ENCODE measurements at places on chromosomes 16 and 17. TPM values are rescaled to one million over a fixed set of nuclear protein-coding genes. Genes with fewer than 3 reads are reported as not detected.
A peak's percentile ranks its signal among the peaks of the same experiment; 100 is the strongest.

GRCh38 chr16:85330694-85331188 is 218.5 kb upstream of the CIBAR2 start:
- DNase-seq = peak; percentile 78

DNA sequence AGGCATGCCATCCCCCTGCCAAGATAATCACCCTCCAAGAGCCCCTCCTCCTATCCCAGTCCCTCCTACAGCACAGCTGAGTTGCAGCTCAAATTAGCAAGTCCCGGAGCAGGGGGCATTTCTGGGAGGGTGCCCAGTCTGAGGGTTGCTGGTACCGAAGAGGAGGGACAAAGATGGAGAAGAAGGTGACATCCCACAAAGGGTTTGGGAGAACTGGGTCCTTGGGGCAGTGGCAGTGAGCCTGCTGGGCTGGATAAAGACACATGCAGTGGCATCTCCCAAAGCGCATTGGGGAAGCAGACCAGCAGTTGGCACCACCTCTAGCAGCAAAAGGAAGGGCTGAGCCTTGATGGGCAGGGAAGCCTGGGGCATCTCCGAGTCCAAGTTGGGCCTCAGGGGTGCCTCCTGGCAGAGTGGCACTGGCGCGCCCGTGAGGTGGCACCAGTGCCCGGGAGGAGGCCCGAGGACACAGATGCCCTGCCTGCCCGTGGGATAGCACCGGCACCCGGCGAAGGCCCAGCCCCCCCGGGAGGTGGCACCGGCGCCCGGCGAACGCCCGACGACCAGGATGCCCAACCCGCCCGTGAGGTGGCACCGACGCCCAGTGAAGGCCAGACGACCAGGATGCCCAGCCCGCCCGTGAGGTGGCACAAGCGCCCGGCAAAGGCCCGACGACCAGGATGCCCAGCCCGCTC is 622 bp downstream of the TOM1L2 start:
- no peak for DNase-seq

DNA sequence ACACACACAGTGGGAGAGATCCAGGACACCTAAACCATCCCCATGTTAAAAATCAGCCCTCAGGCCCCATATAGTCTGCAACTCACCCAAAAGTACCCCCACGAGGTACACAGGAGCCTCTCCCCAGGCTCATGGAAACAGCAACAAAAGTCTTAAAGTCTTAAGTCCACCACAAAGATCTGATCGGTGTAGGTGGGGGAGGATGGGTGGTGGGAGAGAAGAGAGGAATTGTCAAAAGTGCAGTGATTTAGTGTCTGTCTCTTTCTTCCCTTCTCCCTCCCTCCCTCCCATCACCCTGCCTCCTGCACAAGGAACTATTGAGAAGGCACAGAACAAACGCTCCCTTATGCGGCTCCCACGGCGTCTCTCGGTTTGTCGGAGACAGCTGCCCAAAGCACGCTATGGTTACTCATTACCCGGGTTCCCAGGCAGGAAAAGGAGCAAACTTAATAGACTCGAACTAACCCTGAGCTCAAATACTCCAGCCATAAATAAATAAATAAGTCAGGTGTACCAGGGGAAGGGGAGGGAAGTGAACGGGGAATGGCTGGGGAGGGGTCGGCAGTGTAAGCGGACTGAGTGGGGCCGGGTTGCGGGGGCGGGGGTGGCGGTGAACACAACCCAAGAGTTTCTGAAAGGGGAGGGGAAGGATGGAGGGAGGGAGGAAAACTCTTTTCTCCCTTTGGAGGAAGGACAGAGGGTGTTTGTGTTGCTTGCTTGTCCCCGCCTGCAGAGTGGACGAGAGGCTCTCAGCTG is 477.4 kb downstream of the SLC39A11 start:
- DNase-seq = peak; percentile 90

GRCh38 chr17:82114872-82115271 is 16.8 kb upstream of the FASN start:
- DNase-seq = no peak

GRCh38 chr16:4507588-4508345 is 30.8 kb downstream of the CDIP1 start:
- no peak for DNase-seq

DNA sequence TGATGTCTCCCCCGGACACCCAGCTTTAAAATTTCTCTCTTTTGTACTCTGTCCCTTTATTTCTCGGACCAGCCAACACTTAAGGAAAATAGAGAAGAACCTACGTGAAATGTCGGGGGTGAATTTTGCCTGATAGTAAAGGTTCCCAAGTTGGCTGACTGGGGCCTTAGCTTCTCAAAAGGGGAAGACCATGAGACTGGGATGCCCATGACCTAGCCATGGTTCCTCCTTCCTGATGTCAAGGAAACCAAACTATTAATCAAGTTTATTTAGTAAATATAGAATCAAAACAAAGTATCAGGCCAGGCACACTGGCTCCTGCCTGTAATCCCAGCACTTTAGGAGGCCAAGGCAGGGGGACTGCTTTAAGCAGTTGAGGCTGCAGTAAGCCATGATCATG is 2.4 kb upstream of the EIF1 start:
- no peak for DNase-seq

GRCh38 chr17:76585649-76586593 is at the start of gene ST6GALNAC2:
TSS of gene ST6GALNAC2 (minus strand) at chr17:76585860. CDS start at chr17:76585808, 52 bp downstream.
- peak; percentile 83 for DNase-seq

- no peak for DNase-seq
Observed at GRCh38 chr17:43030137-43030767, 5.2 kb downstream of the RND2 start.

DNA sequence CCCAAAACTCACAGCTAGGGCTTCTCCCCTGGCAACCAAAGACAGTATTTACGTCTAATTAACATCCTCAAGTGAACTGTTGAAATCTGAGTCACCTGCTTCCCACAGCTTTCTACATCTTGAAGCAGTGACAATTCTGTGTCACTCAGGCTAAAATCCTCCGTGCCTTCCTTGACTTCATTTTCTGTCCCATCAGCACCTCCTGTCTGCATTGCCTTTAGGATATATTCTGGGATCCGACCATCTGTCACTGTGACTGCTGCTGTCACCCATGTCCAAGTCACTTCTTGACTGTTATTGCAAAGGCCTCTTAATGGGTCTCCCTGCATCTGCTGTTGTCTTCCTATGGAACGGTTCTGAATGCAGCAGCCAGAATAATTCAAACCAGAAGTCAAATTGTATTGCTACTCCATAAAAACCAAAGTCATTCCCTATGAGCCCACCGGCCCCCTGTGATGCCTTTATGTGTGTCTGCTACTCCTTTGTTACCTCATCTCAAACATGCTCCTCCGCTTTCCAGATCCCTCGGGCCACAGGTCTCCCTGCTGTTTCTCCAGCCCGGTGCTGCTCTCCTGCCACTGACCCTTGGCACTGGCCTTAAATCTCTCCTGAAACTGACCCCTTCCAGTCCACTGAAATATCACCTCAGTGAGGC is 56.9 kb downstream of the WWP2 start:
- DNase-seq = no peak

- DNase-seq = no peak
Observed at GRCh38 chr16:14215941-14216340, 144.8 kb downstream of the MRTFB start.

DNA sequence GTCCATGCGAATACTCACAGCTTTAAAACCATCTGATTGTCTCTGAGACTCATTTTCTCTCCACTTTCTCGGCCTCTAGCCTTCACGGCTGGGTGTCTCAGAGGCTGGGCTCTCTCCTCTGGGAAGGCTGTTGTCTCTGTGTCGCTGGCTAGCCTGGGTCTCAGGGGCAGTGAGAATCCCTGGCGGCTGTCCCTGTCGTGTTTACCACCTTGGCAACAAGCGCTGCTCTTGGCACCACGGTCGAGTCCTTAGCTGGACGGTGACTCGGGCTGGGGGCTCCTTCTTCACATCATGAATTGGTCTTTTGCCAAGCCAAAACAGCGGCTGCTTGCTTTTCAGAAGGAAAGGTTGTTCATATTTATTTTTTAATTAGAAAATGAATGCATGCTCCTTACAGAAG is 81.1 kb downstream of the MSI2 start:
- DNase-seq = no peak

- no peak for DNase-seq
Observed at GRCh38 chr16:65222049-65222448, 100.2 kb upstream of the CDH11 start.

DNA sequence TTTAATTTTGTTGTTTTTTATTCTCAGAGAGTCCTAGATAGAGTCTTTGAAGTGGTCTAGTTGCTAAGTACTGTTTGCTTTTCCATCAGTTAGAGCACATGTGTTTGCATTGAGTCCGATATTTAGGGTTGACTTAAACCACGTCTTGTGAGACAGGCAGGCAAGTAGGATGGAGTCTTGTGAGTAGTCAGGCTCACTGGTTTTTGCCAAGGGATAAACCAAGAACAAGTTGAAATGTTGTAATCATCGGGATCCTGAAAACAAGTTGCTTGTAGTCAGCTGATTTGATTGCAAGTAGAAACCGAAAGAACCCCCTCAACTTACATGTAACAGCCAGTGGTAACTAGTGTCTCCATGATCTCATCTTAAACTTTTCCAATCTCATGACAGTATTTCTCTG is 17.2 kb downstream of the ATP6V0A1 start:
- no peak for DNase-seq

- no peak for DNase-seq
Observed at GRCh38 chr16:777826-778225, 10.4 kb downstream of the RPUSD1 start.

- DNase-seq = peak; percentile 40
Observed at GRCh38 chr17:65154770-65155589, 17.8 kb downstream of the RGS9 start.

The PIMREG gene
- 5.4 TPM for total RNA-seq

The BEAN1 gene
- 0.68 TPM for total RNA-seq

The CTRB1 gene
- total RNA-seq = not detected

The KCNH6 gene
- 0.33 TPM for total RNA-seq

The TPSB2 gene
- total RNA-seq = not detected

The NT5M gene
- total RNA-seq = 3.4 TPM

The CSF3 gene
- 0.12 TPM for total RNA-seq

The NTN1 gene
- total RNA-seq = 1.5 TPM

The FOXN1 gene
- not detected for total RNA-seq

The SLC6A4 gene
- 3.8 TPM for total RNA-seq

The GRAPL gene
- total RNA-seq = not detected

The MYH2 gene
- total RNA-seq = not detected
